Fibroblast of skin of right biceps (primary cell): ENCODE measurements at places on chromosomes 1 and 21.

- DNase-seq = no peak
Measured at GRCh38 chr1:84430546-84430945, 32.3 kb downstream of the DNASE2B start.

DNA sequence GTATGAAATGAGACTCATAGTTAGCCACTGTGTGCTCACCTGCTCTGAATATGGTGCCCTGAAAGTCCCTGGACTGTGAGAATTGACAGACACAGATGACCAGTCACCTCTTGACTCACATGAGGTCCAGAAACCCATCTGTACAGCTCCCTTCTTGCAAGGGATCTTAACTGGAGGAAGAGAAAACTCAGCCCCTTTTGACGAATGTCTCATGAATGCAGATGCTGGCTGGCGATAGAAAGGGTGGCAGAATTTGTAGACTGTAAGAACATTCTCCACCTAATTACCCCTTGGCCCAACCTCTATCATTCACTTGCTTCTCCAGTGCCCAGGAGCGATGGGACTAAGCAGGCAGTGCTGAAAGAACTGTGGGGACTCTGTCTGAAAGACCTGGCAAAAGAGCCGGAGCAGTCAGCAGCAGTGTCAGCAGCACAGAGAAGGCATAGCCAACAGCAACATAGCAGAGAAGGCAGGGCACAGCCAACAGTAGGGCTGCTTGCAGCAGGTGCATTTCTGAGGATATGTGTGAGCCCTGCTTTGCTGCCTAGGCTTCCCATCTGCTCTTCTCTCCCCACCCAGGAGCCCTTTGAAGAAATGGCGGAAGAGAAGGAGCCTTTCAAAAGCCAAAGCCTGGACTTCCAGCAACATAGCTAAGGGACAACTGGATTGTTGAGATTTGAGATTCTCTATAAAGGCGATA lies 25.8 kb upstream of the IFNGR2 start:
- DNase-seq = no peak

DNA sequence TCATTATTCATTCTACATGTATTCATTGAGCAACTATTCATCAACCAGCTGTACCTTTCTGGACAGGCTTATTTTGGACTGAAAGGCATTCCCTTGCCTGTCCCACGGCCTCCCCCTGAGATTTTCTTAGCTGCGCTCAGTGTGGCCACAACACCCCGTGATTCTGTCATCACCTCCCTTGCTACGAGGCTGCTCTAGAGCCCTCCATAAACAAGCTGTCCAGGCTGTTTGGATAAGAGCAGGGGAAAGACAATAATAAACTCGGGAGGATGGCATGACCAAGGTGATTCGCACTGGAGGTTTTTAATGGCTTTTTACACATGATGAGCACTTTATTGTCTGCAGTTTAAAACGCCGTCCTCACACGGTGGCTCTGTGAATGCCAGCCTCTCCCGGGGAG lies 139.7 kb downstream of the ROR1 start:
- no peak for DNase-seq

DNA sequence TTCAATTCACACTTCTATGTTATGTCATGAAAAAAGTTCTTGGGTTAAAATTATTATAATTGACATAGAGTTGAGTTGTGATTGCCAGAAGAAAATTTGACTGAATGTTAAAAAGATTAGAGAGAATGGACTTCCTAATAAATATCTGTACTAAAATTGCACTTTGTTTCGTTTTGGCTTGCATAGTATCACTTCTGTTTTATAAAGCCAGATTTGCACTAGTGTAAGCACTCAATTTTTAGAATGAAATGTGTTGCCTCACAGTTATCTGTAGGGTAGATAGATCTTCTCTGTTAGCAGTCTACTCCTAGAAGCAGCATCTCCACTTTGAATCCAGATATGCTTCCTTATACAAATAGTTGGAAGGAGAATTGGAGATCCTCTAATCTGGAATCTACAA lies 95.2 kb upstream of the MPC2 start:
- no peak for DNase-seq

DNA sequence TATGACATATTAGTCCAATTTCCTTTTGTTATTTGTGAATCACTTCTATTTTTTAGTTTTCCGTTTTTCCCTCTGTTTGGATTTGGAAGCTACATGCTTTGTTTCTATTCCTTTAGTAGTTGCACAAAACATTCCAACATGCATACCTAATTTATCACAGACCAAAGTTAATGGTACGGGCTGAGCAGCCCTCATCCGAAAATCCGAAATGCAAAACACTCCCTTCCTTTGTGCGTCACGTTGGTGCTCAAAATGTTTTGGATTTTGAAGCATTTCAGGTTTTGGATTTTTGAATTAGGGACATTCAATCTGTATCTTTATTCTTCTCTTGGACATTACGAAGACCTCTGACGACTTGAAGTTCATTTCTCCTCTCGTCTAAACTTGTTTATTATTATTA lies 124.8 kb downstream of the PCNX2 start:
- DNase-seq = no peak

- DNase-seq = no peak
Measured at GRCh38 chr1:52659356-52659755, 26.4 kb downstream of the SHISAL2A start.

DNA sequence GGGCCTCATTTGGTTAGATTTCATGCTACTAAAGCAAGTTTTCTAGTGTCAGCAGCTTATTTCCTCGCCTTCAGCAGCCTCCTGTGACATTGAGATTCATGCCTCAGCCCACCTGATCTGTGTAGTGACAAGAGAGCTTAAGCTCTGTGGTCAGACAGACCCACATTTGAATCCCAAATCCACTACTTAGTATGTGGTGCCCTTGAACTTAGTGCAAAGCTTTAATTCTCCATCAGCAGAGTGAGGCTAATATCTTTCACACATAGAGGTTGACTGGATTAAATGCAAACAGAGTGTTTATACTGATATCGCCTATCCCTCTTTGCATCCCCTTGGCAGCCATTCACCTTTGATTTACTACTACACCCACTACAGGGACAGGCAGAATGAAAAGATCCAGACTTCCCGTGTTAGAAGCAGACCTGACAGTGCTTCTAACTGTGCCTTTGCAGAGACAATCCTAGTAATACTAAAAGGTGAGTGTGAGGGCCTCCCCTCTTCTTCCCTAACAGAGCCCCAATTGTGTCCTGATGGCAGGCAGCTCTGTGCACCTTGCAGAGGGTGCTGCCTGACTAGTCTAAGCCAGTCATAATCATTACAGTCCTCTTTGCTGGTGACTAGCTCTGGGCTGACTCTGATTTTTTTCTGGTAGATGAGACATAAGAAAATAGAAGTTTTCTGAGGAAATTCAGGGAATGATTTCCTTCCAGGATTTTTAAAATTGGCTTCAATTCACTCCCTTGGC lies 264.0 kb downstream of the CTH start:
- DNase-seq = no peak

DNA sequence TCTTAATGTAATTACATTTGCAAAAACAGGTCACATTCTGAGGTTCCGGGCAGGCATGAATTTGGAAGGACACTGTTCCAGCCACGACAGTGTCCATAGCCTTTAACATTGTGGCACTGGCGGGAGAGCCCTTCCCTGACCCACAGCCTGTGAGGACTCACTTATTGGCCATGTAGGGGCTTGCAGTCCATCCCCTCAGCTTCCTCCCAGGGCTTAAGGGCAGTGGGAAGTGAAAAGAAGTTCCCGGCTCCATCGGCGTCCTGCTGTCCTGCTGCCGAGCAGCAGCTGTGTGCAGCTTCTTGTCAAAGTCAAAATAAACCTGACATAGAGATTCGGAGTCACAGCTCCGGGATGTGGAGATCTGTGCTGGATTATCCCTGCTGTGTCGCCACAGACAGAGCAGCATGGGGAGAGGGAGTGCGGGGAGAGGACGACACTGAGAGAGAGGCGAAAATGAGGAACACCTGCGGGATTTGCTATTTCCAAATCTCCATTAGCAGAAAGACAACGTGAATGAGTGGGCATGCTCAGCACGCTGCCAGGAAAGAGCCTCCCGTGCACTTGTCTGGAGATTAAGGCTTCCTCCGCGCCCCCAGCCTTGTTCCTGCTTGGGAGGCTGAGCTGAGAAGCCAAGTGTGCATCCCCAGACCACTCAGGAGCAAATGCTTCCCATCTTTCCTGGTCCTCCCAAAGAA lies 260.3 kb downstream of the ASTN1 start:
- no peak for DNase-seq

GRCh38 chr1:228000836-228001563 lies 5.8 kb upstream of the WNT3A start:
- DNase-seq = no peak

DNA sequence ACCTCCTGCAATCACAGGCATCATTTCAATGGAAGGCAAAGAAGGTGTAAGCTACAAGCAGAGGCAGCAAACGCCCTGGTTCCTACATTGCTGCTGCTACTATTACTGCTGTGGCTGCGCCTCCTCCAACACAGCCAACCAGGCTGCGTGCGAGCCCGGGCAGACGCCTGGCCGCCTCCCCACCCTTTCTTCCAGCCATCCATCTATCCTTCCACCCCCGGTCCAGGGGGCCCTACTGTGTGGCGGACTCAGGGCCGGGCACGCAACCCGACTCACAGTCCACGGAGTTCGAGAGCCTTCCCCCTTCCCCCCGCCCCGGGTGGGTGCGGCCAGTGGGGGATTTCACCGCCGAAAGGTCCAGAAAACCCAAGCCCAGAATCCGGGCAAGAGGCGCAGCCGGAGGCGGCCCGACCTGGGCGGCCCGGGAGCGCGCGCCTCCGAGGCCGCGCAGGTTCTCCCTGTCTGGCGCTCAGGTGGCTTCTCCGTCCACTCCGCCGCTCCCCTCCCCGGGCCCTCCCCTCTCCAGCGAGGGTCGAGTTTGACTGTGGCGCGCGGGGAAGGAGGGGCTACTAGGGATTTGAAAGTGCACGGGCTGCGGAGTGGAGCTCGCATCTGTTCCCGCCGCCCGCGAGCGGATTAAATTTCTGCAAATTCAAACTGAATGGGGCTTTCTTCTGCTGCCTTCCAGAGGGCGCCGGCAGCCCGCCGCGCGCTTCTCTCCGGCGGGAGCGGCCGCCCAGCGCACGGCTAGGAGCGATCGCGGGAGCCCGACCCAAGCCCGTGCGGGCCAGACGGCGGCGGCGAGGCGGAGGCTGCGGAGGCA lies at the start of gene HUNK:
TSS of gene HUNK (plus strand) at position 569 of the 823 bp plus-strand sequence. CDS start 655 bp downstream, outside the sequence.
- peak; percentile 60 for DNase-seq

GRCh38 chr1:160256396-160257046 lies 5.8 kb downstream of the DCAF8 start:
- peak; percentile 88 for DNase-seq

GRCh38 chr1:55378582-55378981 lies 163.4 kb upstream of the USP24 start:
- peak; percentile 58 for DNase-seq

DNA sequence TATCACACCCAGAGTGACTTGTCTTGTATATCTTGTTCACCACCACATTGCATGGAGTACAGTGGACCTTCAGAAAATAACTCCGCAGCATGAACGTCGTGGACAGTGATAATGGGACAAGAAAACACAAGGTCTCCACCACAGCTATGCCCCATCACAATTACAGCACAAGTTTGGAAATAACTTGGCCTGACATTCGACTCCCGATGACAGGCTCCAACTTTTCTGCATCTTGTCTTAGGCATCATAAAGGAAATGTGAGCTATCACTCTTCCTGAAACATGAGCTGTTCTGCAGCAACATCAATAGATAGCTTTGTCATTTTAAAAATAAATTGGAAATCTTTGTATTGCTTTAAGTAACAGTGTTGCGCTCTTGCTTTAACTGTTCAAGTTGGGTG lies 2.9 kb downstream of the RRP1B start:
- no peak for DNase-seq

GRCh38 chr1:181135437-181135731 lies 46.9 kb downstream of the IER5 start:
- peak; percentile 74 for DNase-seq

DNA sequence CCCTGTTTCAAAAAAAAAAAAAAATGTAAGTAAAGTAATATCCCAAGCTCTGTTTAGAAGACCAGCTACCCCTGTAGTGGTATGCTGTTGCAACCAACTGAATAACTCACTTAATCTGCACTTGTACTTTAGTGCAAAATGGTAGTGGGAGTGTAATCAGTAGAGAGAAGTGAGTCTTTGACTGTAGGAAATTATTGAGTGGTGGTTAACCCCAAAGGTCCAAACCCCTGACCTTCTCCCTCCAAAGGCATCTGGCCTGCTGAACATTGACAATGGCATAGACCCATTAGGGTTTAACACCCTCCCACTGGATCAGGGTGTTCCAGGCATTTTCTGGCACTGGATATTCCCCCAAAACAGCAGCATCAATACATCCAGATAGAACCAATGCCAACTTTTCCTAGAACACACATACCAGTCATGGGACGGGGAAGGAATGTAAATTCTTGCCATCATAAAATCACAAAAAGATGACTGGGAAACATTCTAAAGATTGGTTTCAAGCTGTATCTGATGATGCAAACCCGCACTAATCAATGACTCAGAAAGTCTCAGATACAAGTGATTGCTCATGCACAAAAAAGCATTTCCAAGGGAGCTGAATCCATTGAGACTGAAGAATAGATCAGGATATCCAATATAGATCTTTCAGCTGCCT lies 110.3 kb downstream of the MRPL39 start:
- peak; percentile 85 for DNase-seq

DNA sequence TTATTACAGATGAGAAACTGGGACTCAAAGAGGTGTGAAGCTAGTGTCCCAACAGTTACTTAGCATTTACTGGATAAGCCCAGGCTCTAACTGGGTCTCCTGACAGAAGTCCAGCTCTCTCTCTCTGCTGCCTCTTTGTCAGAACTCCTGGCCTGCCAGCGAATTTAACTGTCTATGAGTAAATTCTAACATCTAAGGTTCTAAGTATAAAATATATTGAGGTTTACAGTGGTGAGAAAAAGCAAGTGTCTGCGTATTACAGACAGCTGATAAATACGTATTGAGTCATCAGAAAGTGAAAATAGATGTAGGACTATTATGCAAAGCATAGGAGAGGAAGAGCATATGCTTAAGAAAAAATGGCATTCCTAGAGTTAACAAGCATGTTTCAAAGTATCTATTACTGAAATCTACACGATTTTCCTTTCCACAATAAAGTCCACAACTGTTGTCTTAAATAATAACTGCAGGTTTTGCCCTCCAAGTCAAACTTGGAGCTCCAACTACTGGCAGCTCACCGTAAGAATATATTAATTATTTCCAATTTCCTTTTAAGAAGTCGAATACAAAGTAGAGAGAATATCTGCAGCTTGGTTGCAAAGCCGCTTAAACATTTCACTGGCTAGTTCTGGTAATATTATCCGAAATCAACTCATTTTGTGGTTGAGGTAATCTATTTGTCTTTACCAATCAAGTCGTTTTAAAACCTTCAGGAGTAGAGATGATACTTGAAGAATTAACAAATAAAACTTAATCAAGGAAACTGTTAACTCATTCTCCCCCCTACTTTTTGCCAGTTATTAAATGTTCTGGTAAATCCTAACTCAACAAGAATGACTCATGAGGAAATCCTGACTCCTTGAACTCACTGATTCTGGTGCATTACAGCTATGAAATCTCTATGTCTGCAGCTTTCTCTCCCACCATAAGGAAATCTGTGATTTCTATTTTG lies 1.4 kb upstream of the RGS2 start:
- peak; percentile 64 for DNase-seq

- DNase-seq = no peak
Measured at GRCh38 chr1:227922501-227923352, 25.0 kb downstream of the WNT9A start.
